ENCODE measurements at places on chromosomes 13 and 19. TPM values are rescaled to one million over a fixed set of nuclear protein-coding genes. Genes with fewer than 3 reads are reported as not detected.

DNA sequence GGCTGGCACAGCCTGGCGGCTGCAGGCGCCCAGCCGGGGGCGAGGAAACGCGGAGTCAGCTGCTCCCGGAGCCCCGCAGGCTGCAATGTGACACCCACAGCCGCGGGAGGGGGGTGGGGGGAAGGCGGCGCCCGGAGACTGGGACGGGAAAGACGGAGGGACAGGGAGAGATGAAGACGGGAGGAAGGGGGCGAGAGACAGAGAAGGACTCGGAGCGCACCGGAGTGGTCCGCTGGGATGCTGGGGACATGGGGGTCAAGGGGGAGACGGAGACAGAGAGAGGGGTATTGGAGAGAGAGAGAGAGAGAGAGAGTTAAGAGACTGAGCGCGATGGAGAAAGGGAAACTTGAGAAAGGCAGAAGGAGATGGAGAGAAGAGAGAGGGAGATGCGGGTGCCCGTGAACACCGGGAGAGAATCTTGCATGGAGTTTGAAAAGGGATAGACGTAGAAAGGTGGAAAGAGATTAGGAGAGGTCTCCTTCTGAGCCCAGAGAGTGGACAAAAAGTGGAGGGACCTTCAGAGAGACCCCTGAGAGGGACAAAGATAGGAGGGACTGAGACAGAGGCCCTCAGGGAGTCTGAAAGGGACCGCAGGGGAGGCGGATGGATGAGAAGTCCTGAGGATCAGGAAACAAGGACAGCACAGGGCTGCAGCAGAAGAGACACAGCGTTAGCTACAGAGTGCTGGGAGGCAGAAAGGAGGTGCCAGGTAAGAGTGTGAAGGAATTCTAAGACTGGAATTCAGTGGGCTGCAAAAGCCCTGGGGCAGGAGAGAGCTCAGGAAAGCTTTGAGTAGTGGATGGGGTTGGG lies 1.0 kb downstream of the SCN1B start:
- no peak for DNase-seq

DNA sequence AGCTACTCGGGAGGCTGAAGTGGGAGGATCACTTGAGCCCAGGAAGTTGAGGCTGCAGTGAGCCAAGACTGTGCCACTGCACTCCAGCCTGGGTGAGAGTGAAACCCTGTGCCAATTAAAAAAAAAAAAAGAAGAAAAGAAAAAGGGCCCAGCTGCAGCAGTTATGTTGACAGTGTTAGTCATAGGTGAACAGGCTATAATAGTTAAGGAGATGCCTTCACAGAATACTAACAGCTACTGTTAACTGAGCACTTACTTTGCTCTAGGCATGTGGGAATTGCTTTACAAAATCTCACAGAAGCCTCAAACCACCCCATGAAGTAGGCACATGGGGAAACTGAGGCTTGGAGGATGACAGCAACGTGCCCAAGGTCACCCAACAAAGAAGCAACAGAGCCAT lies 3.9 kb downstream of the FBXO17 start:
- DNase-seq: no peak

DNA sequence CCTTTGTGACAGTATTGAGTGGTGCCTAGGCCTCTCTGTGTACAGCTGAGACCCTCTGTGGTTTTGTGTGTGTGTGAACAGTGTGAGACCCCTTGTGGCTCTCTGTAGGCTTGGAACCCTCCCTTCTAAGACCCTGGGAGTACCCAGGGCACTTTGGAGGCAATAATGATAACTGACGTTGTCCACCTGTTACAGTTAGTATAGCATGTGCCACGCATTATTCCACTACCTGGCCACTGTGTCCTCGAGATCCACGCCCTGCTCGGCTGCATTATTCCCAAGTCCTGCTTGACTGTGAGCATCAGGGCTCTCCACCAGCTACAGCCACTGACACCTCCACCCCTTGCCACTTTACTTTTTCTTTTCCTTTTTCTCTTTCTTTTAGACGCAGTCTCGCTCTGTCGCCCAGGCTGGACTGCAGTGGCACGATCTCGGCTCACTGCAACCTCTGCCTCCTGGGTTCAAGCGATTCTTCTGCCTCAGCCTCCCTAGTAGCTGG lies 2.0 kb downstream of the GRAMD1A start:
- DNase-seq: no peak

- DNase-seq: no peak
Observed at GRCh38 chr19:37243206-37243632, 25.2 kb downstream of the ZNF383 start.

DNA sequence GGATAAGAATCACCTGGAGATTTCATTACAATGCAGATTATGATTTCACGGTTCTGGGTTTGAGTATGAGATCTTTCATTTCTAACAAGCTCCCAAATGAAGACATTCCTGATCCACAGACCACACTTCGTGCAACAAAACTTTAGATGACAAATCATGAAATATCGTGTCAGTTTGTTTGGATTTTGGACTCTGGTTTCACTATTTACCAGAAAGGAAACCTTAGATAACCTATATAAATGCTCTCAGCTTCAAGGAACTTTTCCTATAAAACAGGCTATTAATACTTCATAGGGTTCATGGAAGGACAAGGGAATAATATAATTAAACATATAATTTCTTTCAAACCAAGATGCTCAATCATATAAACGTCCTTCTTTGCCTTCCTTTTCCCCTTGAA lies 930.5 kb upstream of the SLC10A2 start:
- DNase-seq: no peak

DNA sequence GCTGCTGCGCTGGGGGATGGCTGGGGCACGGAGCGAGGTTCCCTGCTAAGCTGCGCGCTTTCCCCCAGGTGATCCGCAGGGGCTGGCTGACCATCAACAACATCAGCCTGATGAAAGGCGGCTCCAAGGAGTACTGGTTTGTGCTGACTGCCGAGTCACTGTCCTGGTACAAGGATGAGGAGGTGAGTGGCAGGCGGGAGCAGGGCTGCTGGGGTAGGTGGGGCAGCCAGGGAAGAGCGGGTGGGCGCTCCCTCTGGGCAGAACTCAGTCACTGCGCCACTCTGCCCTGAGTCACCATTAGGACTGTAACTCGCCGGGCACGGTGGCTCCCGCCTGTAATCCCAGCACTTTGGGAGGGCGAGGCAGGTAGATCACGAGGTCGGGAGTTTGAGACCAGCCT lies 23.8 kb downstream of the TMED1 start:
- DNase-seq: no peak

DNA sequence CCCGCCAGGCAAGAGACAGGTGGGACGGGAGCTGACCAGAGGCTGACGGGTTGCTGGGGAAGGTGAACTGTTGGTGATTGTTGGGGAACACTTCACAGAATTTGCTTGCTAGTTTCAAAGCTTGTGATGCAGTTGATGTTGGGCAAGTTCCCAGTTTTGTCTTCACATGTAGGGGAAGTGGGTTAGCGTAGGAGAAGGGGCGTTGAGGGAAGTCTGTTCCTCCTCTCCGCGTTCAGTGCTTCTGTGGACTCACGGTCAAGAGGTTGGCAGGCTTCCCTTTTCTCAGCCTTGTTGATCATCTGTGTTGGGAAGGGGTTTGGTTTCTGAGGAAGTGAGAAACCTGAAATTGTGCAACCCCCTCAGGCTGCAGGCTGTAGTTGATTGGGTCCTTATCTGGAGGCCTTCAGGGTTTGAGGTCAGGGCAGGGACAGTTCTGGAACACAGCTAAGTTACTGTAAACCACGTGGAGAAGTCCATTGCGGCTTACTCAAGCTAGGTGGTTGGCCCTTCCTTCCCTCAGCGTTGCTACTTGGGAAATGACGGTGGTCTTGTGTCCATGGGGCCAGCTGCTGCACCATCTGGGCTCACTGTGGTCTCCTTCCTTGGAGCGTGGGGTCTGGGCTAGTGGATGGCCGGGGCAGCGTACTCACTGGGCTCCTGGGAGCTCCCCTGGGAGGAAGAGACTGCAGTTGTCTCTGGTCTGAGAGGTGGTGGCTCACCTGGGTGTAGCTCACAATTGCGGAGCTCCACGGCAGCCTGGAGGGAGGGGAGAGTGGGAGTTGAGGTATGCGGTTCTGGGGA lies 7.5 kb downstream of the RPS9 start:
- no peak for DNase-seq

DNA sequence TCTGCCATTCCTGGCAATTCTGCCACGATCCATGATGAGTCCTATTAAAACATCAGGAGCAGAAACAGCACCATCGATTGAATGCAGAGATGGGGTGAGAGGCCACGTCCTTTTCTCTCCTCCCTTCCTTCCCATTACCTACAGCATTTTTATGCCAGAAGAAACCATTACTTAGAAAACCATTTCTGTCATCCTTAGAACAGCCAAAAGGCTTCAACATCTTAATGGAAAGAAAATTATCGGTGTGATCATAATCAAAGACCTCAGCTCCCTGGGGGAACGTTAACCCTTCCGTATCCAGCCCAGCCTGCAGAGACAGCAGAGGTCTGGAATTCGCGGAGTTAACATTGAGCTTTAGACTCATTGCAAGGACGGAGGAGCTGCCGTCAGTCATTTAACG lies 56.0 kb upstream of the SIAH3 start:
- DNase-seq: no peak

GRCh38 chr19:14116918-14117578 lies 514 bp downstream of the PRKACA start:
- DNase-seq: no peak

GRCh38 chr19:46660008-46660517 lies 919 bp downstream of the DACT3 start:
- no peak for DNase-seq

GRCh38 chr13:79906345-79906744 lies 425.4 kb downstream of the NDFIP2 start:
- DNase-seq: no peak

DNA sequence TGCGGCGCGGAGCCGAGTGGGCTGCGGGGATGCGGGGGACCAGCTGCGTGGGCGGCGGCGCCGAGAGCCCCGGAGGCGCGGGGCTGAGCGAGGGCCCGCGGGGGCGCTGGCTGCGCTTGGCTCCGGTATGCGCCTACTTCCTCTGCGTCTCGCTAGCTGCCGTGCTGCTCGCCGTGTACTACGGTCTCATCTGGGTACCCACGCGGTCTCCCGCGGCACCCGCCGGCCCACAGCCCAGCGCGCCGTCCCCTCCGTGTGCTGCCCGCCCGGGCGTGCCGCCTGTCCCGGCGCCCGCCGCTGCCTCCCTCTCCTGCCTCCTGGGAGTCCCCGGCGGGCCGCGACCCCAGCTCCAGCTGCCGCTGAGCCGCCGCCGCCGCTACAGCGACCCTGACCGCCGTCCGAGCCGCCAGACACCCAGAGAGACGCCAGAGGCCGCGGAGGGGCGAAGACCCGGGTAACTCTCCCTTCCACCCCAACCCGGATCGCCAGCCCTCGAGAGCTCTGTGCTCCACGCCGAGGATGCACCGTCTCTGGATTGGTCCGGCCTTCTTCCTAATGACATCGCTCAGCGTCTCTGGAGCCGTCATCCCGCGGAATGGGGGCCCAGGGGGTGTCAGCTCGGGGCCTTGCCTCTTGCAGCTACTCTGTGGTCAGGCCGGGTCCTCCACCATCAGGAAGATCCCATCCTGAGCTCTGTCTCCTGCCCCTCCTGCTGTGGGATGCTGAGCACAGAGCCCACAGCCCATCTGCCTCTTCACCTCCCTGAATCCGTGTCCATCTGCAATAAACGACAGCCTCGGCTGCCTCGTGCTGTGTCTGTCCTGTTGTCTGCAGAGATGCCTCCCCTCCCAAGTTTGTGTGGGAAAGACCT lies 441 bp downstream of the INAFM1 start:
- DNase-seq: no peak

DNA sequence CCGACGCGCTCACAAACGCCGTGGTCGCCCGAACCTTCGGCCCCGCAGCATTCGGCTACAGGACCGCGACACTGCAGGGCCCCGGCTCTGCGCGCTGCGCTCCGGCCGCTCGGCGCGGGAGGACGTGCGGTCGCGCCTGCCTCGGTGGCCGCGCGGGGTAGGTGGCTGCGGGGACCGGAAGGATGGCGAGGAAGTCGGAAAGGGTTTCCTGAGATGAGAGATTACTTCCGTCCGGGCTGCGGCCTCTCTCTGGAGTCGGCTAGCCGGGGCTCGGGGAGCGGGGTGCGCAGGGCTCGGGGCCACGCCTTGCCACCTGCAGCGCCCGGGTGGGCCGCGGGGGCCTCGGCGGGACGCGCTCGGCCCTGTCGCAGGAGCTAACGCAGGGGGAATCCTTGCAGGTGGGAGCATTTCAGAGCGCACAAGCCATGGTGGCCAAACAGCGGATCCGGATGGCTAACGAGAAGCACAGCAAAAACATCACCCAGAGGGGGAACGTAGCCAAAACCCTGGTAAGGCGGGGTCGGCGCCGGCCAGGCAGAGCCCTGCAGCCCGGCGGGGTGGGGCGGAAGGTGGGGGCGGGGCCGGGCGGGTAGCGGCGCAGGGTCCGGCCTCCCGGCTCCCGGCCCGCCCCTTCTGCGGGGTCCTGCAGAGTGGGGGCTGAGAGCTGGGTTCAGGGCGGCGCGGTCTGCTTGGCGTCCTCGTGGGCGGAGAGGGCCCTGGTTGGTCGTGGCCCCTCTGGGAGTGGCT lies at the start of gene SERP2:
TSS of gene SERP2 (plus strand) at position 224 of the 747 bp plus-strand sequence. CDS start at position 426, 202 bp downstream.
- no peak for DNase-seq

DNA sequence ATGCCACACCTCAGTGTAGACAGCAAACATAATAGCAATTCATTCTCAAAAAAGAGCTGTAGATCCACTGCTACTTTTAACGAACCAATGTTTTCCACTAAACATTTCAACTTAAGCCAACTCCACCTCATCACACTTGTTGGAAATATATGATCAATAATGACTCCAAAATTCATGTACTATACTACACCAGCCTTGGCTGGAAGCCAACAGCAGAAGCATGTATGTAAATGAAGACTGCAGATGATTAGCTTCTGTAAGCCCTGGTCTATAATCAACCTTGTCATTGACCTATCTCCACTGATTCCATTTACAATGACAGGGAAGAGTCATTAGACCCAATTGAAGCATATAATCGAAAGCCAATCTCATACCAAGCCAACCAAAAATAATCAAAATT lies 71.7 kb downstream of the STK24 start:
- DNase-seq: no peak

GRCh38 chr19:3185461-3186159 lies at the start of gene NCLN:
NCLN (plus strand) TSS chr19:3185930; CDS start chr19:3186031, 101 bp downstream.
- DNase-seq: peak; percentile 97

DNA sequence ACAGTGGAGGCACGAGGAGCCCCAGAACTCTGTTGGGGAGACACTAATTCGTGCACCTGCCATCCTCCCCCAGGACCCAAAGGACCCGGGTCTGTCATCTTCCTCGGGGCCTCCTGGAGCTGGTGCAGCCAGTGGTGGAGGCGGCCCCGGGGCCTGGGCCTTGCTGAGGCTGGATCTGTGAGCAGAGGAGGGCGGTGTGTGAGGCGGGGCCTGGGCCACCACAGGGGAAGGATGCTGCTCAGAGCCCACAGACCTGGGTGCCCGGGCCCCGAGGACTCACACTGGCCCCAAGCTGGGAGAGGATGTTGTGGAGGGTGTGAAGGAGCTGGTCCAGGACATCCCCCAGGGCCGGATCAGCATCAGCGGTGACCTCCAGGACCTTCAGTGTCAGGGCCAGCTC lies 8.3 kb downstream of the IFNL3 start:
- DNase-seq: no peak

Gene BRSK1
- not detected for polyA plus RNA-seq

Gene C19orf33
- polyA plus RNA-seq: not detected

Gene GDF15
- polyA plus RNA-seq: not detected

Gene ZNF429
- polyA plus RNA-seq: 23.5 TPM

Gene TNFSF9
- polyA plus RNA-seq: 0.52 TPM

Gene GPR4
- polyA plus RNA-seq: not detected

Gene ZNF763
- 2.5 TPM for polyA plus RNA-seq

Gene EDNRB
- not detected for polyA plus RNA-seq

Gene SRRM5
- 0.75 TPM for polyA plus RNA-seq
